ENCODE measurements at places on chromosomes 11 and 22.

DNA sequence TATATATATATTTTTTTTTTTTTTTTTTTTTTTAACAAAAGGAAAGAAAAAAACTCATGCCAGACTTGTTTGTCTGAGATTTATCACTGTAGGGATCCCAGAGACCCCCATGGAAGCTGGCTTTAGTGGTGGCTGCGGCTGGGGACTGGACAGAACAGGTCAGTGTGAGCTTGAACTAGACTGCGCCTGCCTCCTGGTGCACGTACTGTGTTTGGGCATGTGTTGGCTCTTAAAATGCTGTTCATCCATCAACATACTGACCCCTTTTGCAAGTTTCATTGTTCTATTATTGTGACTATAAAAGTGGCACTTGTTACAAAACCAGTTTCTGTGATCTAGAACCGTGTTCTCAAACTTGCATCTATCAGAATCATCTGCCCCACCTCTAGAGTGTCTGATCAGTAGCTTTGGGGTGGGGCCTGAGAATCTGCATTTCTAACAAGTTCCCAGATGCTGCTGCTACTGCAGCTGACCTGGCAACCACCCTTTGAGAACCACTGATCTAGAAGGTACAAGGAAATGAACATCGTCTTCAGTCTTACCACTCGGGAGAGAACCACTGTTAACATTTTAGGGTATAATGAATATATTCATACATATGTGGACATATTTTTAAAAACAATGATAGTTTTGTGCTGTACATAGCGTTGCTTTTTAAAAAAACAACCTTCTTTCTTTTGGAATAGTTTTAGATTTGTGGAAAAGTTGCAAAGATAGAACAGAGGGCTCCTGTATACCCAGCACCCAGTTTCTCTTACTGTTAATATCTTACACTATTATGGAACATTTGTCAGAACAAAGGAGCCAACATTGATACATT lies 54.0 kb downstream of the ZNRF3 start:
- DNase-seq = no peak

DNA sequence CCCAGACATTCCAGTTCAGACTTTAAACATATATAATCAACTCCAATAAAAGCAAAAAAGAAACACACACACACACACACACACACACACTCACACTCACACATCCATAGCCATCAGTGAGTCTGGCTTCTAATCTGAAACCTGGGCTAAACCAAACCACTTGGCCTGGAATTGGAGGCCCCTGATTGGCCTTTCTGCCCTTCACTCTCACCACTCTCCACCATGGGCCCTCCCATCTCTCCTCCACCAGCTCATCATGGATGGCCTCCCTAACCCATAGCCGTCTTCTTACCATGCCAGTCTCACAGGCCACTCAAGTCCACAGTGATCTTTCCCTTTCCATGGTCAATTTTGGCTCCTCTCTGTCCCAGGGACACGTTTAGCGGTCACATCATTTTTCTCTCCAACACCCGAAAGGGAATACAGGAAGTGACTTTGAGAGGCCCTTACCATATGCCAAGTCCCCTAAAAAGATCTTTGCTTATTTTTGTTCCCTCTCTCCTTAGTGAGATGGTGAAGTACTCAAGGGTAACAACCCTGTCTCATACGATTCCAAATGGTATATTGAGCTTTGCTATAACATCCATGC lies 66.6 kb downstream of the ENDOD1 start:
- DNase-seq = no peak

GRCh38 chr11:94825481-94825880 lies 57.3 kb downstream of the AMOTL1 start:
- no peak for DNase-seq

DNA sequence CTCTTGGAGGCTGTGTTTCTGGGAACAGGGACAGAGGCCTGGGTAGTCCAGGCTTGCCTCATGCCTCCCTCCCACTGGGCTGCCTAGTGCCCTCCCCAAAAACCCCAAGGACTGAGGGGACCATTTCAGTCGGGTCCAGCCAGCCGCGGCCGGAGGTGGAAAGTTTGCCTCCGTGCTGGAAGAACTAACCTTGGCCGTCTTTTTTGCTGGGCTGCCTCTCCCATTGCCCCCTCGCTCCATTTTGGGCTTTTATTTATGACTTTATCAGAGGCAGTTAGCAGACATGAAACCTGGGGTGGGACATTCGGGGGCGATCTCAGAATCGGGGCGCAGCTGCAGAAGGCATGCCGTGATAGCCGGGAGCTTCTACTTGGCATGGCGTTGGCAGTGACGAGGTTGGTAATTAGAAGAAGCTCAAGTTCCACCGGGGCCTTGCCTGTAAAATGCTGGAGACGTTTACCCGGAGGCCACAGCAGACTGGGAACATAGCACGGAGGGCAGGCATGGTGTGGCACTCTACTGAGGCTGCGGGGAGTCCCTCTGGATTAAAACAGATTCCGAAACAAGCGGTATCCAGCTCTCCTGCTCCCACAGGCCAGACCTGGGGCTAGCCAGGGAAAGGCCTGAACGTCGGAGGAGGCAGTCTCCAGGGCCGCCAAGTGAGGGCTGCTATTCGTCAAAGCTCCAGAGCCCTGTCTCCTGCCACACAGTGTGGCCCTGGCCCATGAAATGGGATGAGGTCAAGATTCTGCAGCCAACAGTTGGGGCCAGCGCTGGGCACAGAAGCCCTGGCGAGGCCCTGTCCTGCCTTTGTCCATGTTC lies 76.4 kb upstream of the PPARA start:
- DNase-seq = no peak

- DNase-seq = no peak
Measured at GRCh38 chr11:12088047-12088481, 22.3 kb upstream of the MICAL2 start.

- no peak for DNase-seq
Measured at GRCh38 chr11:27616711-27617110, 83.5 kb downstream of the BDNF start.

- no peak for DNase-seq
Measured at GRCh38 chr22:25334162-25334490, 114.7 kb downstream of the CRYBB2 start.

DNA sequence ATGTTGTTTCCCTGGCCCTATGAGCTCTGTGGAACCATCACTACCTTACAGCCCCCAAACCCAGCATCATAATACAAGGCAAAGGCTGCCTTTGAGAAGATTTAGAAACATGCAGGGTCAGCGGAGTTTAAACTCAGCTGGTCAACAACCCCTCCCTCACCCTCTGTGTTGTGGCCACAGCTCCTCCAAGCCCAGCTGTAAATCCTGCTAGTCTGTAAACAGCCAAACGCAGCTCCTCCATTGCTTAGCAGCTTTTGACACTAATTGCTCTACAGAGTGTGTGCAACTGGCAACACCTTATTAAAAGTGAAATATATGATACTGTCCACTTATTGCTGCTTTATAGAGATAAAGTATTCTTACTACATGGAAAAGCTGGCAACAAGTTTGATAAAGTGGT lies 29.1 kb downstream of the OPCML start:
- DNase-seq = no peak

GRCh38 chr11:130649801-130650200 lies 201.4 kb downstream of the ADAMTS15 start:
- DNase-seq = no peak

DNA sequence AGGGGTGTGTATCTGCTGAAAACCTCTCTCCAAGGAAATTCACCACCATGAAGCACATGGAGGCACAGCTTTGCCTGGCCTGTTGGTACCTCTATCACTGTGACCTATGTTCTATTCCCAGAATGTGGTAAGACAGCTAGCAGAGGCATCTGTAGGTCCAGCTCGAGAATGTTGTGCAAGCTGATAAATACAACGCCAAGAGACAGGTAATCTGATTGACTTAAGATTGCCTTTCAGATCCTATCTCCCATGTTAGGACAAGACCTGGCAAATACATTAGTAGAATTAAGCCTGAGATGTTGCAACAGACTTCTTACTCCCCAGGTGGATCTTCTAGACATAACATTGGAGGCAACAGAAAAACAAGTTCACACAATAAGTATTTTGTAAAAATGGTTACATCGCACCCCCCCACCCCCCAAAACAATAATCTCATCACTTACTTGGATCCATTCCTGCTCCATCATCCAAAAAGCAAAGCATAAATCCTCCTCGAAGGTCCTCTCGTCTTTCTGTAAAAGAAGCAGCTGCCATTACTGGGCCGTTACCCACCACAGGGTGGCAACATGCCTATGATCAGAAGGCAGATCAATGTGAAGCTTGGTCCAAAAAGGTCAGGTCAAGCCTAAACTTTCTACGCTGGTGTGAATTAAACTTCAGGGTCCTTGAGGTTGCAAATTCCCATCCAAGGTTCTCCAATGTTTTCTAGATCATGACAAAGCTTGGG lies 18.5 kb downstream of the MORC2 start:
- no peak for DNase-seq

- DNase-seq = no peak
Measured at GRCh38 chr11:1040428-1041148, 4.1 kb upstream of the MUC6 start.

- no peak for DNase-seq
Measured at GRCh38 chr22:42991010-42991651, 23.8 kb downstream of the PACSIN2 start.

GRCh38 chr11:2149864-2150847 lies 10.9 kb downstream of the INS start:
- no peak for DNase-seq

GRCh38 chr11:64156235-64157011 lies 9.5 kb downstream of the MACROD1 start:
- DNase-seq = no peak

- no peak for DNase-seq
Measured at GRCh38 chr11:91365986-91366585, 858.5 kb upstream of the FAT3 start.

DNA sequence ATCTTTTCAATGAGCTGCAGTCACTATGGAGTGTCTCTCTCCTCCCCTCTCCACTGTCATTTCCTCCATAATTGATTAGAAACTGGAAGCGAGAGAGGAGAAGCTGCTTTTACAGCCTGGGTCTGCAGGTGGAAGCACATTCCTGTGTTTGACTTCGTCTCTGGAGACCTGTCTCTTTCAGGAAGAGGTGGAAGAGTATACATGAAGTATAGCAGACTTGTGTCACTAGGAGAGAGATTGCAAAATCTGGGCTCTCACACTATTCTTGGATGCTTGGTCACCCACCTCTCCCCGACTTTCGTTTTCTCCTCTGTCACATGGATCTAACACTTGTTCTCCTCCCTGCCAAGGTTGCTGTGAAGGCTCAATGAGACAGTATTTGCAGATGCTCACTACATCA lies 323.3 kb downstream of the NTM start:
- DNase-seq = no peak

DNA sequence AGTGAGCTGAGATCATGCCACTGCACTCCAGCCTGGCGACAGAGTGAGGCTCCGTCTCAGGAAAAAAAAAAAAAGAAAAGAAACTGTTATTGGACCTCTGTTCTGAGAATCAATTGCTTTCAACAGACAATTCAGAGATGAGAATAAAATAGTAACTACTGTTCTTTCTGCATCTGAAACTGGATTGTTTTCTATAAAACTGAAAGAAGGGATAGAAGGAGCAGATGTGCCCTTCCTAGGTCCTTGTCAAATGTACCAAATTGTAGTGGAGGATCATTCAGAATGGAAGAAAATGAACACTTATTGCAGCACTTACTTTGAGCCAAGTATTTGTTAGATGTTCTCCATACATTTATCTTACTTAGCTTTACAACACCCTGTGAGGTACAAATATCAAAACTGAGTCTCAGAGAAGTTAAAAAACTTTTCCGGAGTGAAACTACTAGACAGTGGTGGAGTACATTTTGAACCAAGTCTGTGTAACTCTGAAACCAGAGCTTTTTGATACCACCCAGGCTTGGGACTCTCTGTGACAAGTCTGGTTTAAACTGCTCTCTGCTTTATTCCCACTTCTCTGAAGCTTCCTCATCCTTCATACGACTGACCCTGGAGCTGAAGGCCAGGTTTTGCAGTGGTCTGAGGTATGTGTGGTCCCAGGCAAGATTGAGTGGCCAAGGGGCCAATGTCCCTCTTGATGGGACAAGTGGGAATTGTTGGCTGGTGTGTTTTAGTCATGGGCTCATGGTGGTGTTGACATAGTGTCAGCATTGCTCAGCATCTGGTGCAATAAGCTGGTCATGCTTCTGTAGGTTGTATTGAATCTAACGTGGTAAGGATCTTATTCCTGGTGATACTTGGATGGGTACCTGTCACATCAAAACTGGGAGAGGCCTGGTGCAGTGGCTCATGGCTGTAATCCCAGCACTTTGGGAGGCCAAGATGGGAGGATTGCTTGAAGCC lies 48.2 kb upstream of the CCDC134 start:
- peak; percentile 68 for DNase-seq

DNA sequence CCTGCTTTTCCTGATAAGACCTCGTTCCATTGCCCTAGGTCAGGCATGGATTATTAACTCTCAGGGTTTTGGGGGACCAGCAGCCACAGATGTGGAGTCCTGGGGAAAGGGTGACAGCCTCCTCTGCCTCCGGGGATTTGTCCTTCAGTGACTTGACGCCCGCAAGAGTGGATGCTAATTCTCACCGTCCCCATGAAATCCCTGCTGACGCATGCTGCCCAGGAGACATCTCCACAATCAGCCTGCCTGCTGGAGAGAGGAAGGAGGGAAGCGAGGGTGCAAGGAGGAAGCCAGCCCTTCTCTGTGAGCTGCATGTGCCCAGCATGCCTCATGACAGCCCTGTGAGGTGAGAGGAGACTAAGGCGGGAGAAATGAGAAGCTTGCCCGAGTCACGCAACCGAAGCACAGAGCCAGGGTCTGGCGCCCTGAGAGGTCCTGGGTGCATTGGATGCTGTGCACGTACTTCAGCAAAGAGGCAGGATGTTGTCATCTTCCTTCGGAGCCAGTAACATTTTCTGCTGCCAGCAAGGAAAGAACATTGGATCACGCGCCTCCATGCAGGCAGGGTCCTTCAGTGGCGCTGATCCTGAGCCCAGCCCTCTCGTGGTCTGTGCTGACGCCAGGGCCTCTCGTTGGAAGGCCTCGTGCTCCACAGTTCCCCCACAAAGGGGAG lies 27.3 kb upstream of the KRTAP5-6 start:
- DNase-seq = no peak

DNA sequence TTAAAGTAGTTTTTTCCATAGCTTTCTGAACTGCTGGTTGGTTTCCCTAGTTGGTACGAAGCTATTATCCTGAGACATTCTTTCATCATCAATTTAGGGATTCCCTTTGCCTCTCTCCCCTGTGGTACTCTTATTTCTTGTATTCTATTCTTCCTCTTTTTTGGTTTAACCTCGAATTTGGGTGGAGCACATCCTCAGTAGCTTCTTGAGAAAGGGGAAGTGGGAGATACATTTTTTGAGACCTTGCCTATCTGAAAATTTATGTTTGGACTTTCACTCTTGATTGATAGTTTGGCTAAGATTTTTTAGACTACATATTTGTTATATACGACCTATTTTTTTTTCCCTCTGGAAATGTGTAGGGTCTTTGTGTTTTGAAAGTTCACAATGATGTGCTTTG lies 121.7 kb upstream of the ZBED5 start:
- peak; percentile 27 for DNase-seq

DNA sequence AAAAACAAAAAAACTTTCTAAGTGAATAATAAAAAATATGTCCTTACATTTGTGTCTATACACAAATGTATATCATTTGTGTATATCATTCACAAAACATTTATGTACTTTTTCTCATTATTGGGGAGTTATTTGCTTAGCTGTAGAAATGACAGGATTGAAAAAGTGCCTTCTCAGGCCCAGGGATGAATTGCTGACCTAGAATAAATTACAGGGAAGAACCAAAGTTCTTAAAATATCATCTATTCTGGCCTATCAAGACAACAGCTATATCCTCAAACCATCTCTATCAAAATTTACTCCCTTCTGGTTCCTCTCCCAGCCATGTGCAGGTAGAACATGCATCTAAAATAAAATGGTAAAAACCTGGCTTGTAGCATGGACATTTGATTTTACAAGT lies 1.9 kb upstream of the RAB6A start:
- no peak for DNase-seq

All from GM12864 (cell line).